ENCODE measurements at places on chromosomes 3 and 15.

DNA sequence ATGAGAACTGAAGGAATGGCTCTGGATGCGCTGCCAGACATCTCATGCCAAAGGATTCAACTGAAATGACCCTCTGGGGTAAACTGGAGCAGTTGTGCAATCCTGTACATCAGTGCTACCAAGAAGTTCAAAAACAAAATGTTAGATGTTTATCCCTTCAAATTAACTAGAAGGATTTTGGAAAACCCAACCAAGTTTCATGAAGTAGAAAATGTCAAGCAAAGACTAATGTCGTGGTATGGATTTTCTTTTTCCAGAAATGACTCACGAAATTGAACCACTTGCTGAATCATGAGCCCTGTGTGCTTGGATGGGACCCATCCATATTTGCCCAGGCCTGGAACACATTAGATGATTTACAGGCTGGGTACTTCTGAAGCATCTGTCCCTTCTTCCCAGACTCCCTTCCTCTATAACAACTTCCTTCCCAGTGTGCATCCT lies 101.6 kb downstream of the LRTM1 start:
- no peak for DNase-seq

DNA sequence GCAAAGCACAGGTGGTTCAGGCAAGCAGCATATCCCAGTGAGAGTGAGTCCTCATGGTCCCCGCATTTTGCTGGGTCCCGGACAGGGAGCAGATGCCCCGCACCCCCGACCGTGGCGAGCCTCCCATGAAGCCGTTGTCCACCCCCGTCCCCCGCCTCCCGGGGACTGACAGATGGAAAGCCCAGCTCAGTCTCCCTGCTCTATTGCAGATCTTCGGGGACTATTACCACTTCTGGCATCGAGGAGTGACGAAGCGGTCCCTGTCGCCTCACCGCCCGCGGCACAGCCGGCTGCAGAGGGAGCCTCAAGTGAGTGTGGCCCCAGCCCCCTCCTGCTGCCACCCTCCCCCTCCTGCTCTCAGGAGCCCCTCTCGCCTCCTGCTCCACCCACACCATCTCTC lies 7.7 kb downstream of the FURIN start:
- no peak for DNase-seq

DNA sequence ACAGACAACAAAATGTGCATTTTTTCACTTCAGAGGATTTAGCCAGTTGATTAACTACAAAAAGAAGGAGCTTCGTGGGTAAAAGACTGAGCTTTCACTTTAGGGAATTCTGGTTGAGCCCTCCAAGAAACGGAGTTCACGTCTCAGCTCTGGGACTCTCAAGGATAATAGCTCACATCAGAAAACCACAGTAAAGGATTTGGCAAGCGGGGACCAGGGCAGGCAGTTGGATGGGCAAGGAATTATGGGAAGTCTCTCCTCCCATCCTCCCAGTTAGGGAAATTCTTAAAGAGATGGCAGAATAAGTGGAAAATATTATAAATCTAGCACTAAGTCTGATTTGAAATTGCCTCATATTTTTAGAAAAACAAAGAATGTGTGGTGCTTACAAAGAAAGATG lies 188.3 kb upstream of the EOMES start:
- no peak for DNase-seq

- no peak for DNase-seq
These were observed 258.8 kb upstream of the NR2E3 start for GRCh38 chr15:71551566-71551965.

DNA sequence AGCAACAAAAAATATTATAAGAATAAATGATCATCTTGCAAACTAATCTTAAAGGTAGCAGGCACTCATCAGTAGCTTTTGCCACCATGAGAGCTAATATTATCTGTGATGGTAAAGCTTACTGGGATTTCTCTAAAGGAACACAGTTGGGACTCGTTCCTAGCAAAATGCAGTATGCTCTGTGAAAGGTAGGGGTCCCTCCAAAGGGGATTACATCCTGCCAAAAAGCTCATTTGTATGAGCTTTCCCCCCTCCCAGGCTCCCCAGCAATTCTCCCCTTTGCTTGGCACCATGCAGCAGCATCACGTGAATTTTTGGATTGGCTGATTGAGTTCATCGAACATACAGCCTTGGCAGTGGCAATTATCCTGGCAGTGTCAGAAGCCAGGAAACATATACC lies 361.0 kb upstream of the PLSCR5 start:
- no peak for DNase-seq

- DNase-seq = no peak
These were observed 172.6 kb downstream of the RBMS3 start for GRCh38 chr3:29453284-29454001.

DNA sequence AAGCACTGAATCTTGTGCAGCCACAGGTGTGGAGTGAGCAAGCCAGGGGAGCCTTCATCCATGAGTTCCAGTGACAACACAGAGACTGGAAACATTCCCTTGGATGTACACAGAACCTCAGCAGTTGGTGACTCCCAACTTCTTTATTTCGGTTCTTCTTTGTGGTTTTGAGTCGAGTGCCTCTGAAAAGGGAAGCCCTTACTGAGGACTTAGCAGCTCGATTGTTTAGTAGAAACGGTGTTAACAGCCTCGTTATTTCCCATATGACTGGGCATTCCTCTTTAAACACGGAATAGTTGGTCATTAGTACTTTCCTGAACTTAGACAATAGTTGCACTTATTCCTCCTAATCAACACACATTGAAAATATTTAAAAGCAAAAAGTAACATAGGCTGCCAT lies 7.7 kb downstream of the SLCO3A1 start:
- no peak for DNase-seq

- no peak for DNase-seq
These were observed 10.2 kb upstream of the NR2E3 start for GRCh38 chr15:71800190-71800589.

DNA sequence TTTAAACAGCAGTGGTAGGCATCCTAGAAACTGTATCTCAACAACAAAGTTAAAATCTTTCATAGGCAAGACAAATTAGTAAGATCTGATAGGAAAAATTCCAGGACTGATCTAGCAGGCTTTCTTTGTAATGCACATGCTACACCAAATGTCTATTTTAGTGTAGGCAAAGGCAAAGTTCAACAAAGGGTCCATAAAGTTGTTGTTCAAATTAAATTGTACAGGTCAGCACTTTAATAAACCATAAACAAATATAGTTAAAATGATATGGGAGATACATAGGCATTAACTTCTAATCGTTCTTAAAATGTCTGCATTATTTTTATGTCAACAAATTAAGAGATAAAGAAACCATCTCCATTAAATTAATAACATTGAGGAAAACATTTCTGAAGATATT lies 413.0 kb downstream of the TUSC7 start:
- DNase-seq = no peak
